DMS153 (cell line): ENCODE measurements at places on chromosomes 5 and 9.

- no peak for DNase-seq
Observed at GRCh38 chr5:67146574-67146973, 50.0 kb downstream of the CD180 start.

GRCh38 chr9:6619909-6620308 is 25.6 kb downstream of the GLDC start:
- DNase-seq = no peak

DNA sequence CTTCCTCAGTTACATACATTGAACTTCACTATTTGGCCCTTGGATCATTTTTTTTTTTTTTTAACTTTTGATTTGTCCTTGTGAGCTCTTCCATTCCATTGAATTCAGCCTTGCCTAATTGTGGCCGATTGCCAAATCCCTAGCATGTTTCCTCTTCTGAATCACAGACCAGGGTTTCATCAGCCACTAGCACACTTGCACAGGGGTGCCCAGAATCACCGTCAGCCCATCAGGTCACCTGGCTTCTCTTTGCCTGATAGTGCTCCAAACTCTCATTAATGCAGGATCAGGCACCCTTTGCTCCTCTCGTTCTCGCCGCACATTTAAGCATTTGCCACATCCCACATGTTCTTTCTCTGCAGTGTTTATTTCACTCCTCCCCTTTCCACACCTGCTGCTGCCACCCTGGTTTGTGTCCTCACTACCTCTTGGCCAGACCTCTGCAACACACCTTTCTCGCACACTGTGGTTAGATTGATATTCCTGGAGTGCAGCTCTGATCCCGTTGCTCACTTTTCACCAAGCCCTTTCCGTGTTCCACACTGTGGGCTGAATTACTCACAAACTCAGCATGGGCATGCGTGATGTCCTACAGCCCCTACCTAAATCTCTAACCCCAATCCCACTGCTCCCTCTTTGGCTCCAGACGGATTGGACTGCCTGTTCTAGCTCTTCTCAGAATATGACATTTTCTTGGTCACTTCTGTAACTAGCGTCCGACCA is 9.8 kb downstream of the PIK3R1 start:
- DNase-seq = no peak

- no peak for DNase-seq
Observed at GRCh38 chr5:10521466-10522223, 42.2 kb upstream of the ANKRD33B start.

DNA sequence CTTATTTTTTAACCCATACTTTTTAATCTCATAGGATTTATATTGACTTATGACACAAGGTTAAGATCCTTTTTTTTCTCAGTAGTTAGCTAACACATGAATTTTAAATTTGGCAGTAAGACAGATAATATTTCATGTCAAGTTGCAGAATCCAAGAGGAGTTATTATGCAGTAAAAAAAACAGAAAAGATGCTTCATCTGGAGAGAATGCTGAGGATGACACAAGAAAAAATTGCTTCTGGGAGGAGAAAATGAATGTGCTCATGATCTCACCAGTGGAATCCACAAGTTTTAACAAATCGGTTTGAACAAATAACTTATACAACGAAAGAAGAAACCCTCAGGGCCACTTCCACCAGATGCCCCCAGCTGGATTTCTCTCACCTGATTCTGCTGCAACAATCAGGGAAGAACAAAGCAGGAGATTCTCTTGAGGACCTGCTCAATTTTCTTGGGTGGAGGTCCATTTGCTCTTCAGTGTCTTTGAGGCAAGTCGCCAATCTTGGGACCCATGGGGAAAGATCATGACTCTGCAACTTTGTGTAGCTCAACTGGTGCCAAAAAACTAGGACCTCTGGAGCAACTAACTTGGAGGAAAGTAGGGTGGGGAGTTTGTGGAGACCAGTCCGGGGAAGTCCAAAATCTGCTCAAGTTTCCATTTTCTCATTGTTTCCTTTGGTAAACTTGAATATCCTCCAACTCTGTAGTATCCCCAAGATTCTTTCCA is 50.5 kb upstream of the TNFSF15 start:
- DNase-seq = no peak

- no peak for DNase-seq
Observed at GRCh38 chr5:155649666-155650065, 636.1 kb downstream of the KIF4B start.
